Fibroblast of upper back skin (primary cell): ENCODE measurements at places on chromosomes 7 and 10.

DNA sequence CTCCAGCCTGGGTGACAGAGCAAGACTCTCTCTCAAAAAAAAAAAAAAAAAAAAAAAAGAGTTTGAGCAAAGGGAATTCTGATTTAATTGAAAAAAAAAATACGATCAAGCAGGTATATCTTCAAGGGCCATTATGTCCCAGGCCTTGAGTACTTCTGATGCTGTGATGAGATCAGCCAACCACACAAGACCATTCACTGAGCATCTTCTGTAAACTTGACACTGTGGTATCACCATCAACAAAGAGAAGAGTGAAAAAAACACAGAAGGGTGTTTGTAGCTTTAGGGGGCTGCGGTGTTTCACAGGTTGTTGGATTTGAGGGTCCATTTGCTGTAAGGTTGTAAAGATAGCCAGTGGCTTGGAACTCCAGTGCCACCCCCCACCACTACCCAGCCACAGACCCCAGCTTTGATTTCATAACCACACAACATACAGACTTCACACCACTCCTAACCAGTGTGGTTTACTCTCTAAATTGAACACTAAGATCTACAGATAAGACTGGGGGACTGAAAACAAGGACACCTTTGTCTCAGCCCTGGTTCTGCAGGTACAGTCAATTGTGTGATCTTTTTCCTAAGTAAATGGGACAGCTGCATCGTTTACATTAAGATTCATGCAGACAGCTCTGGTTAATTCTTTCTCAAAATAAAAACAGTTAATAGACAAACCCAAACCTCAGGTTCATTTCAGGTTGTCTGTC is 66.4 kb downstream of the CDC123 start:
- DNase-seq, result no peak

GRCh38 chr10:86419101-86419500 is 52.5 kb upstream of the GRID1 start:
- no peak for DNase-seq

DNA sequence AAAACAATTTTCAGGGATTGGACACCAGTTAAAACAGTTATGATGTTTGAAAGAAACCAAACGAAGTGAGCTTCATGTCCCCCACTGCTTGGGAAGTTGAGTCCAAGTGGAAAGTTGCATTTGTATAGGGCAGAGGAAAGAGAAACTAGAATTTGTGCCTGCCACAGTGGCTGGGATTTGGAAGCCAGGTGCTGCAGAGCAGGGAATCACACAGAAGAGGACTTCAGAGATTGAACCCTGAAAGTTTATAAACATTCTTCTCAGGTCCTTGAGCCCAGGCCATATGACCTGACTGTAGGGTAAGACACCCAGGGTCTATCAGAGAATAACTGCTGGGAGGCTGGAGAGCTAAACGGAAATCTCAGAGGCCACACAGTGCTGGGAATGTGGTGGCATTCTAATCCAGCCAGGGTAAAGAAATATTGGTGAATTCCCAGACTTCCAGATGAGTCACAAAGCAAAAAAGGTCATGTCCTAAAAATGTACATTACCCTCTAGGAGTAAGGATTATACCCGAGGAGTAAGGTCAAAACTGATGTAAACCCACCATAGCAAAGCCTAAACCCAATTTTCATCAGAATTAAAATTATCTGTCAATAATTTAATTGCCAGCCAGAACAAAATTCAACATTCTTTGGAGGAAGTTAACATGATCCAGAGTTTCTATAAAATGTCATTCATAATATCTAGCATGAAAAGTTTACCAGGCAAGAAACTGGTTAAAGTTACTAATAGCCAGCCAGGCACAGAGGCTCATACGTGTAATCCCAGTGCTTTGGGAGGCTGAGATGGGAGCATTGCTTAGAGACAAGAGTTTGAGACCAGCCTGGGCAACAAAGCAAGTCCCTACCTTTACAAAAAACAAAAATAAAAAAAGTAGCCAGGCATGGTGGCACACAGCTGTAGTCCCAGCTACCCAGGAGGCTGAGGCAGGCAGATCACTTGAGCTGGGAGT is 31.2 kb downstream of the TOMM7 start:
- DNase-seq, result peak; percentile 44

- DNase-seq, result no peak
These were observed 55.7 kb downstream of the LYZL2 start for GRCh38 chr10:30573721-30574431.

GRCh38 chr7:132705146-132705545 is 128.9 kb upstream of the PLXNA4 start:
- no peak for DNase-seq

- no peak for DNase-seq
These were observed 53.0 kb upstream of the INSIG1 start for GRCh38 chr7:155244675-155245074.

- no peak for DNase-seq
These were observed 49.2 kb upstream of the AGR3 start for GRCh38 chr7:16930946-16931345.

- no peak for DNase-seq
These were observed 190.7 kb upstream of the SH2B2 start for GRCh38 chr7:102096012-102096332.

GRCh38 chr10:57222603-57223002 is 861.5 kb upstream of the ZWINT start:
- DNase-seq, result no peak

DNA sequence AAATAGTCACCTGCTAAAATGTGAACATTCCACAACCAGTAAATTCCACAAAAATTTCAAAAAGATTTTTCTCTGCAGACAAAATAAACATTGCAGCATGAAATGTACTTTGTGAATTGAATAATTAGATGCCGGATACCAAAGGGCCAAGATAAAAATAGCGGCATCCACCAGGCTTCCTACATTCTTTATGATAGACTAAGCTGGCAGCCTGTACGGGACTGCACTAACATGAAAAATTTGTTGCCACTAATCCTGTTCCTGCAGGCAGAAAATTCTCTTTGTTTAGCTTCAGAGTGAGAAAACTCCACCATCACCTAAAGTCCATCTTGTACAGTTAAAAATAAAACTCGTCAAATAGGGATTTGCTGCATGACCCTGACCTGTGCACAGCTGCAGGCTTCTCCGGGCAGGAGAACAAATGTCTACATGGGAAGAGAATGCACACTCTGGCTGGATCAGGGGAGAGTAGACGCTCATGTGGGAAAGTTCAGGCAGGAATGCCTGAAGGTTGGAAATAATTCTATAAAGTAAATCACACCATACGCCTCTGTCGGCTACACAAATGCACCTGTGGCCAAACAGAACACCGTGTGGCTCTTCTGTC is 15.6 kb upstream of the ADO start:
- peak; percentile 51 for DNase-seq

DNA sequence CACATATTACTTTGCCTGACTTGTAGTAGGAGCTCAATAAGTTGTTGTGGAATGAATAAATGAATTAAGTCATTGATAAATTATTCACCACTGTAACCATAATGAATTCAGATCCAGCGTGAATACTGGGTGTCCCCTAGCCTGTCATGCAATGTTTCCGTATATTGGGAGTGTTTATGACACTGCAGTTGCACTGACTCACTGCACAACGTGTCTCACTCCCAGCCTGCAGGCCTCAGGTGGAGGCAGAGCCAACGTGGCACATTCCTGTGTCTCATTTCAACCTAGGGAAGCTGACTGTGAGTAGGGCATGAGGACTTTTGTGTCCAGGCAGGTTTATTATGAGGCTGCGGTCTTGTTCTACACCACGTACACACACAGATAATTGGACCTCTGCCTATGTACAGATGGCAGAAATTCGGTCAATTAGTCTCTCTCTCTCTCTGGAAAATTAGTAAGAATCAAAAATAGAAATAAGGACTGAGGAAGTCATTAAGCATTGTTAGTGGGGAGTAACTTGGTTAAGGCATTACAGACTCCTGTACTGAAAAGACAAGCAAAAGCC is 299.1 kb upstream of the IGFBP3 start:
- peak; percentile 29 for DNase-seq

- no peak for DNase-seq
These were observed 37.4 kb downstream of the RASGEF1A start for GRCh38 chr10:43229208-43230061.

- no peak for DNase-seq
These were observed 2.7 kb downstream of the MAP3K8 start for GRCh38 chr10:30436671-30437030.

DNA sequence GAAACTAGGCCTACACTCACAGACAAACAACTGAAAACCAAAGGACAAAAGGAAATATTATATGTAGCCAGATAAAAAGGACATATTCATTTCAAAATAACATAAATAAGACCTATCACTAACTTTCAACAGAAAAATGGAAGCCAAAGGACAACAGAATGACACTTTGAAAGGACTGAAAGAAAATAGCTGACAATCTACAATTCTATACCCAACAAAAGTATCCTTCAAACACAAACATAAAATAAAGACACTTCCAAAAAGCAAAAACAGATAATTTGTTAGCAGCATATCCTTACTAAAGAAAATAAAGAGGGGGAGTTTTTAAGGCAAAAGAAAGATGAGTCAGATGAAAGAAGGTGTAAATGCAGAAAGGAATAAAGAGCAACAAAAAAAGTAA is 7.9 kb upstream of the ZNF746 start:
- no peak for DNase-seq

GRCh38 chr7:32564542-32564941 is 69.3 kb downstream of the AVL9 start:
- peak; percentile 8 for DNase-seq

- no peak for DNase-seq
These were observed 43.0 kb downstream of the CH25H start for GRCh38 chr10:89164080-89164479.

DNA sequence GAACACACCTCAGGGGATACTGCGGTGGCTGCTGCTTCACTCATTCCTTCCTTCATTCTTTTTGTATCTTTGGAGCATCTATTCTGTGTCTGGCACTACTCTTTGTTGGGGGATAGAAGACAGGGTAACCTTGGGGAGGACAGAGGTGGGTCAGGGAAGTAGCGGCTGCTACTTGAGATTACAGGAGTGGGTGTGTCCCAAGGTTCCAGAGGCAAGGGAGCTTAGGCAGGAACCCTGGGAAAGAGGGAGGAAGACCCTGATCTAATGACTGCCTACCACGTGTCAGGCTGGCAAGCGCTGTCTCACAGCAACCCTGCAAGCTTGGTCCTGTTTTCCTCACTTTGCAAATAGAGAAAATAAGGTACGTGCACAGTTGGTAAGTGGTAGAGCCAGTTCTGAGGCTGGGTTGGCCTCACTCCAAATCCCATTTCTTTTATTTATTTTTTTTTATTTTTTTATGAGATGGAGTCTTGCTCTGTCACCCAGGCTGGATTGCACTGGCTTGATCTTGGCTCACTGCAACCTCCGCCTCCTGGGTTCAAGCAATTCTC is 985.9 kb upstream of the ZNF722 start:
- DNase-seq, result no peak

DNA sequence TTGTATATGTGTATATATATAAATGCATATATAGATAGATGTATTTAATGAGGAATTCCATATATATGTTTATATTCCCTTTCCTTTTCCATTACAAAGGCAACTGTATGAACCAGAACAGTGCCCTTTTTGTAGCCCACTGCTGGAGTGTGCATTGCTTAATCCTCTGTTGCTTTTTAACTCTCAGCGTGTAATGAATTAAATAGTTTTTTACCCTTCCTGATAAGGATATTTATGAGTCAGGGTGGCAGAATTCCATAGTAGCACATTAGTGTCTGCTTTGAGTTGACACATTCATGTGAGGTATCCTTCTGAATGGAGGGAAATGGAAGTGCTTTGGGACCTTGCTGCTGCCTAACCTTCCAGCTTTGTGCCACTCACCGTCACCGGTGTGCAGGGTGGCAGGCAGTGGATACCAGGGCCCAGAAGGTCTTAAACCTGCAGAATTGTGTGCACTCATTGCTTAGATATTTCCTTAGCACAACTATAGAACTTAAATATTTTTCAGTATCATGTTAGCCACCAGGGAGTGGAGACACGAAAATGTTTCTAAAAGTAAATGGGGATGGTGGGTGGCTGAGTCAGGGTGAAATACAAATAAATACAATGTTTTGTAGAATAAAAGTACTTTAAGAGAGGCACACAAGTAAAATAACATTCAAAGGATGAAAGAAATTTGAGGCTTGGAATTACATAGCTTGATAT is 117.9 kb downstream of the SND1 start:
- DNase-seq, result peak; percentile 28

DNA sequence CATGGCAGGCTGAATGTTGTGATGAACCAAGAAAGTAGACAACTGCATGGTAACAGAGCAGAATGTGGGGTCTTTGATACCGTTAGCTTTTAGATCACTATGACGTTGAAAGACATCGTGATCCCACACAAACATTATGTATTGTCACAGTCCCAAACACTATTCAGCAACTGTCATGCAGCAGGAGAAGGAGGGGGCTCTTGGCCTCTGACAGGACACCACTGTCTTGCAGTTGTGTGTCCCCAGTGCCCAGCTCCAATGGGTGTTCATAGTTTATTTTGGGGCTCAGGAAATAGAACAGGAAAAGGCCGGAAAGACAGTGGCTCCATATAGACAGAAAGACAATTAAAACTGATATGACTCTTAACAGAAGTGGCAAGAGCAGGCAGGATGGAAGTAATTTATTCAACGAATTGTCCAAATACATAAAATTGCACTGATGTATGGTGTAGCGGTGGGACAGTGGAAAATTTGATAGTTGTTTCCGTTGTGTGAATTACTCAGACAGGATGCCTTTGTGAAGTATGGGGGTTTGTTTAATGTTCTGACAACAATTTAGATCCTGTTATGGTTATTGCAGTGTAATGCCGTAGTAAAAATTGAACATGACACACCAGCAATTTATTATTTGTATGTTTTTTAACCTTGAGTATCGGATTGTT is 292.0 kb downstream of the LRMDA start:
- DNase-seq, result no peak

DNA sequence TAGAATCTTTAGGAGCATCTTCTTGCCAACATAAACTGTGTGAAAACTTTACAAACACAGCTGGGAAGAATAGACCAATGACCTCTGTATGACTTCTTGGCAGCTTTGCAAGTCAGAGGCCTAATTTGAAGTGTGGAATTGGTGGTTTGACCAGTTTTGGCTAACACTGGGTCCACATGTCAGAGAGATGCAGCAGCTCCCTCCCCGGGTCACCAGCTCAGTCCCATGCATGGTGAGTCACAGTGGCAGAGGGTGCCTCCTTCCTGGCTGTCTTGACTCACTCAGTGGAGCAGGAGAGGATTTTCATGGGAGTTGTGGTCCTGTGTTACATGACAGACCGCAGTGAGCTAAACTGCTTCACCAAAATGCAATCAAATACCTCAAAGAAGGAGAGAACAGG is 8.2 kb upstream of the STARD3NL start:
- DNase-seq, result peak; percentile 54

DNA sequence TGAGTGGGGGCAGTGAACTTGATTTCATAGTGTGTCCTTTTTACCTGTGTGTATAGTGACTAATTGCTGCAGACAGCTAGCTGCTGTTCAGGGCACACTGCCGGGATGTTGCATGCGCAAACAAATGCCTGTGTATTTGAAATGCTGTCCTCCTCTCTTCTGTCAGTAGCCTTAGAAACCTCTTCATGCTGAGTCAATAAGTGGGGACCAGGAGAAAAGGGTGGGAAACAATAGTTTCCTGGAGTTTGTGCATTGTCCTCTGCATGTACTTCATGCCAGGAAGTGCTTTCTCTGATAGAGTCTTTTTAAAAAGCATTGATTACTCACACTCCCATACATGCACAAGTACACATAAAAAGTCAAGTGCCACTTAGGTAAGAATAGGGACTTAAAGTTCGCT is 1183.7 kb upstream of the CELF2 start:
- DNase-seq, result no peak

- DNase-seq, result peak; percentile 4
These were observed 847 bp downstream of the GARS1 start for GRCh38 chr7:30595436-30596013.
